ENCODE measurements at places on chromosomes 1 and 21.

GRCh38 chr1:215842905-215843304 lies 275.8 kb downstream of the KCTD3 start:
- peak; percentile 50 for DNase-seq

- no peak for DNase-seq
These were observed 64.3 kb downstream of the EVA1C start for GRCh38 chr21:32476661-32477423.

DNA sequence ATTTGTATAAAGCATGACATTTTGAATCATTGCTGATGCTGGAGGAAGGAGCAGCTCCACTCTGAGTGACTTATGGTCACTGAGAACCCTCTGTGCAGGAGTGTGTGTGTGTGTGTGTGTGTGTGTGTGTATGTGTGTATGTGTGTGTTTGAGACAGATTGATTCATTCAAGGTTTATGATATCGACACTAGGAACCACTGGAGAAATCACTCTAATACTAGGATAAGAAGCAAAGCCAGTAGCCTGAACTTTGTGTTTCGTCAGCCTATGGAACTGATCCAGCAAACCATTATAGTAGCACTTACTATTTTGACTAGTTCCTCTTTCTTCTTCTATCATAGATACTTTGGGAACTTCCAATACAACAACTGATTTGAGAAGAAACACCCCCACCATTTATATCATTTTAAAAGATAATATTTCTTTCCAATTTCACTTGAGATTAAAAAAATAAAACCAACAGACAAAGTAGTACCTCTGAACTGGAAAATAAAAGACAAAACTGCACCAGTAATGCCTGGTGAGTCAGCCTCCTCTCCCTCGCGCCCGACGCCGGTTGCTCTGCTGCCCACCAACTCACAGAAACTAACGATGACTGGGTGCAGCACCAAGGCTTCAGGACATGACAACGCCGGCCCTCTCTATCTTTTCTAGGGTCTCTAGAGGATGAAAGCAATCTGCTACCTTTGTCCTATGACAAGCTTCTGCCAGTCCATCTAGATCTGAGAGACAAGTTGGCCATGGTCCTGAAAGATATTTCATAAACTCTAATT lies 20.9 kb downstream of the SLAMF1 start:
- no peak for DNase-seq

DNA sequence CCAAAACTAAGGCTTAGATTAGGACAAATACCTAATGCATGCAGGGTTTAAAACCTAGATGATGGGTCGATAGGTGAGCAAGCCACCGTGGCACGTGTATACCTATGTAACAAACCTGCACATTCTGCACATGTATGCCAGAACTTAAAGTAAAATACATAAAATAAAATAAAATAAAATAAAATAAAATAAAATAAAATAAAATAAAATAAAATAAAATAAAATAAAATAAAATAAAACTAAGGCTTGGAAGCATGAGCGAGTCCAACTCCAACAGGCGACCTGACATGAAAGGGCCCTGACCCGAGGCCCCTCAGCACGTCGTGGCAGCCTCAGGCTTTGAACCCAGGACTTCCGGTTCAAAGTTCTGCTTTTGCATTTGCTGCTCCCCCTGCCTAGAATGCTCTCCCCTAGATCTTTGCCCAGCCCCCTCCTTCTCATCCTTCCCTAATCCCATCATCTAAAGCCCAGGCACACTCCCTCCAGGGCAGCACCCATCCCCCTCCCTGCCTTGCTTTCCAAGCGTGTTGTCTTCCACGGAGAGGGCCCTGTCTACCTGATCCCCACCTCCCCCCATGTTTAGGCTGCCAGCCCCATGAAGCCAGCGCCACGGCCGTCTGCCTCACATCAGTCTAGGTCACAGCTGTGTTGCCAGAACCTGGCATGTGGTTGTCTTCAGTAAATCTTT lies 64.3 kb downstream of the TAS1R2 start:
- DNase-seq = no peak

DNA sequence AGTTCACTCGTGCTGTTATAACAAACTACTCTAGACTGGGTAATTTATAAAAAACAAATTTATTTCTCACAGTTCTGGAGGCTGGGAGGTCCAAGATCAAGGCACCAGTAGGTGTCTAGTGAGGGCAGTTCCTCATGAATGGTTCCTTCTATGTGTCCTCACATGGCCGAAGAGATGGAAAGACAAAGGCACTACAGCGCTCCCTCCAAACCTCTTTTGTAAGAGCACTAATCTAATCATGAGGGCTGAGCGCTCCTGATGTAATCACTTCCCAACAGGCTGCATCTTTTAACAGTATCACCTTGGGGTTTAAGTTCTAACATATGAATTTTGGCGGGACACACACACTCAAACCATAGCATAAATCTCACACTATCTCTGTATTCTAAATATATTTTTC lies 54.0 kb upstream of the KANK4 start:
- DNase-seq = no peak

- no peak for DNase-seq
These were observed 116.9 kb upstream of the COA6 start for GRCh38 chr1:234256359-234256758.

DNA sequence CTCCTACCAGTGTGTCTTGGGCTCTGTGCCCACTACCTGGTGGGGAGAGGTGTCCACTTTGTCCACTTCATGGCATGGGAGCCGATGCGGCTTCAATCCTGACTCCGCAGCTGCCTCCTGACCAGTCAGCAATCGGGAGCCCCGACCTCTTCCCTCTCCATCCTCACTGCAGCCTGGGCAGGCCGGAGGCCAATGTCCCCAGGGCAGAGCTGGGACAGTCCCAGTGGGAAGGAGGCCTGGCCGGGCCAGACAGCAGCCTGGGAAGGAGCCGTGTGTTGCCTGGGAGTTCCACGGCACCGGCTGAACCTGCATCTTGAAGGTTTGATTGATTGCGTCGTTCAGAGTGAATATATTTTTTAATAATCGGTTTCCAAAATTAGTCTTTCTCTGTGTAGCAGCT lies 330.9 kb upstream of the VAMP3 start:
- DNase-seq = no peak

- no peak for DNase-seq
These were observed 5.2 kb upstream of the TNNI1 start for GRCh38 chr1:201426479-201427310.

DNA sequence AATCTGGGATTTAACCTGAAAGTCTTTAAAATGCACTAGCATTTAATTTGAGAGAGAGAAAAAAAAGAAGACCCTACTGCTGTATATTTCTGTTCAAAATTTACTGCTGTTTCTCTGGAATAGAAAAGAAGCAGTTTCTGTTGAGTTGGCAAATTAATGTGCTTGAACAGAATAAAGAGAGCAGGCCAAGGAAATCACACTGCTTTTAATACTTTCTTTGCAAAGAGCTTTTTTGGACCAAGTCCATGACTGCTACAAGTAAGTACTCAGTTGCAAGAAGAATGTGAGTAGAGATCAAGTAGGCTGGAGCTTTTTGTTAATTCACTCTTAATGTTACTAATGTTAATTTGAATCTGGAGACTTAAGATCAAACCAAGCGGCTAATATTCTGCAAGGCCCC lies 336.2 kb upstream of the SGIP1 start:
- peak; percentile 36 for DNase-seq

DNA sequence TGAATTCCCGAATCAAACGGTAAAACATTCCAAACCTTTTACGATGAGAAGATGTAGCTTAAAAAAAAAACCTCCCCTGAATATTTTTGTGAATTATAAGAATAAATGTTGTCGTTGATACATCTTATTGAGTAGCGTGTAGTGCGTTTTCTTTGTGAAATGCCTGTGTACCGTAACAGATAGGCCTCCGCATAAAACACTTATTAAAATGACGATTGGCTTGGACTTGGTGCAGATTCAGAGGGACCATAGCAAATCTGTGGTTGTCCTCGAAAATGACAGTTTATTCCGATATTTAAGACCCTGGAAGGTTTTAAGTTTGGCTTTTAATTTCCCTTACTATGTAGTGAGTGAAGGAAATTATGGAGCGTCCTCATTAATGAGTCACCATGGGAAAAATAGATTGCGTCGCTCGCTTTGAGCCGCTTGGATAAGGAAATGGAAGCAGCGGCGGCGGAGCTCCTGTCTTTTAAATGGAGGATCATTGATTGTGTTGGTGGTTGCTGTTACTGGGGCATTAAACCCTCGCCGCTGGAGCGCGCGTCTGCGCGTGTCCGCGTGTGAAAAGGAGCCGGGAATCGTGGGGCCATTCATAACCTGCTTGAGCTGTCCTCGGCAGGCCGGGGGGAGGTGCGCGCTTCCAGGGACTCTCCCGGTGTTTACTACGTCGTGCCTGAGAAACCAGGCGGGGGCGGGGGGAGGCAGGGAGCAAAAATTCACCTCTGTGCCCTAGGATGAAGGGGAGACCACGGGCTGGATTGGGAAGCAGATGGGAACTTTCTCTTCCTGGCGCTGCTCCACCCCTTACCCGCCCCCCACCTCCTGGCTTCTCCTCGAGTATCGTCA lies 1.6 kb downstream of the SPEN start:
- peak; percentile 77 for DNase-seq

- DNase-seq = peak; percentile 78
These were observed 66.7 kb upstream of the VAMP3 start for GRCh38 chr1:7704214-7705047.

GRCh38 chr21:25657140-25657539 lies 18.1 kb downstream of the JAM2 start:
- DNase-seq = no peak

DNA sequence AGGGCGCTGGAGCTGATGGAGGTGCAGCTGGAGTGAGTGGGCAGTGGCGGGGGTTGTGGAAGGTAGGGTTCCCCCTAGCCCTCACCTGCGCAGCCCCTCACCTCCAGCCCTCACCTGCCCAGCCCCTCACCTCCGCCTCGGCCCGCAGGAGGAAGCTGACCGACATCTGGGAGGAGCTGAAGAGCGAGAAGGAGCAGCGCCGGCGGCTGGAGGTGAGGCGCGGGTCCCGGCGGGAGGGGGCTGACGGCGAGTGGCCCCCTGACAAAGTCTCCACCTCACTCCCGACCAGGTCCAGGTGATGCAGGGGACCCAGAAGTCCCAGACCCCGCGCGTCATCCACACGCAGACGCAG lies 2.7 kb downstream of the EVA1B start:
- DNase-seq = no peak

DNA sequence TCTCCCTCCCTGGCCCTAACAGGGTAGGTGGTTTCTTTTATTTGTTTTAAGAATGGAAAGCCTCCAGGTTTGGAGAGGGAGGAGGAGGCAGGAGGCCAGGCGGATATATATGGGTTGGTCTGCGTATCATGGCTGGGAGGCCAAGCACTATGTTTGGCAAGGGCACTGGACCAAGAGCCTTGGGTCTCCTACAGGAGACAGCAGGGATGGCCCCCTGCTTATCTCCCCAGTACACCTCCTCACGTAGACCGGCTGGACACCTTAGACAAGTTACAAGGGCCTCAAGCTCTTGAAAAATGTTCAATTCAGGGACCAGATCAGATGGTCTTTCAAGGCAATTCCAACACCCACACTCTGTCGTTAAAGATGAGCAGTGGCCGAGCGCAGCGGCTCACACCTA lies 10.9 kb downstream of the SLC41A1 start:
- DNase-seq = no peak

- no peak for DNase-seq
These were observed 60.3 kb upstream of the PGD start for GRCh38 chr1:10338611-10339010.

- DNase-seq = no peak
These were observed 273.8 kb downstream of the MATN1 start for GRCh38 chr1:30449428-30450147.

DNA sequence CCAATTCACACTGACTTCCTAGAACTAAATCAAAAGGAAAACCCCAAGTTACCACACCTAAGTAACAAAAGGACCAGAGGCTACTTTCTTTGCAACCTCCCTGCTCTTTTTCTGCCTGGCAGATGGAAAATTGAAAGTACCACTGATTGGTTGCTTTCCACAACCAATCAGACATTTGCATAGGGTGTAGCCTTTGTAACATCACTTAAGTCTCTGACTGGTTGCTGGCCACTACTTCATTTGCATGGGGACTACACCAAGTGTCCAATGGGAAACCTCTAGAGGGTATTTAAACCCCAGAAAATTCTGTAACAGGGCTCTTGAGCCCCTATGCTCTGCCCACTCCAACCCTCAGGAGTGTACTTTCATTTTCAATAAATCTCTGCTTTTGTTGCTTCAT lies 365.0 kb downstream of the LTN1 start:
- no peak for DNase-seq

DNA sequence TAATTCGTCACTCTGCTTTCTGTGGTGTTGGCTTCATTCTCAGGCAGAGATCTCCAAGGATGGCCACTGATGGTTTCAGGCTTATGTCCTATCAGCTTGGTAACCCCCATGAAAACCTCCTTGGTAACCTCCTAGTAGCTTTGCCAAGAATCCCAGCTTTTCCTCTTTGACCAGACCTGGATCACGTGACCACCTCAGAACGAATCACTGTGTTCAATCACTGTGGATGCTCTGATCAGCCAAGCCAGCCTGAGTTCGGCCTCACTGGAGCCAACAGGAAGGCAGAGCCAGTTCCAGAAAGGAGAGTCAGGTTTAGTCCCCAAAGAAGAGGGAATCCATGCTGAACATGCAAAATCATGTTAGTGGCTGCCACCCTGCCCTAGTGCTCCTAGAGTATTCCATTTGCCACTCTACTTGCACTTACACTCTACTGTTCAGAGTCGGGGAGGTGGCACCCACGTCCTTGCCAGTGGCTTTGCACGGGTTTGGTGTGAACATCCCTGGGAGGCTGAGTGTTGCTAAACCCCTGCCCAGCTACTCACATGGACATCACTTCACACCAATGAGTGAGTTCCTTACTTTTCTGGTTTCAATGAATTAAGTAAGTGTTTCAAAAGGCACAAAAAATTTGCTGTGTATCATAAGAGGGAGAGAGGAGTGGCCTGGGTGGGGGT lies 33.5 kb upstream of the SSBP3 start:
- no peak for DNase-seq

DNA sequence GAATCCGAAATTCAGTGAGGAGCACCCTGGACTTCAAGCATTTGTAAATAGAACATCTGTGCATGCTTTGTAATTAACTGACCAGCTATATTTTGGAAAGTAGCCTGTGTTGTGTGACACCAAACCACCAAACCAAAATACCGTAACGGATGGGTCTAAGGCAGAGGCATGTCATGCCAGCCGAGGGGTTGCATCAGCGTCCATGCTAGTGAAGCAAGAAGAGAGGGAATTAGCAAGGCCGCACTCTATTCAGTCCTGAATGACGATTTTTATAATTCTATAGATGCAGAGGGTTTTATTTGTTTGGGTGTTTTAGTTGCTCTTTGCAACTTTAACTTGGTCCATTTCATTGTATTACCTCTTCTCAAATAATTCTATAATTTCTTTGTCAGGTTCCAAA lies 116.8 kb upstream of the SMYD2 start:
- DNase-seq = no peak

- no peak for DNase-seq
These were observed 35.7 kb upstream of the DUSP10 start for GRCh38 chr1:221777431-221778072.

DNA sequence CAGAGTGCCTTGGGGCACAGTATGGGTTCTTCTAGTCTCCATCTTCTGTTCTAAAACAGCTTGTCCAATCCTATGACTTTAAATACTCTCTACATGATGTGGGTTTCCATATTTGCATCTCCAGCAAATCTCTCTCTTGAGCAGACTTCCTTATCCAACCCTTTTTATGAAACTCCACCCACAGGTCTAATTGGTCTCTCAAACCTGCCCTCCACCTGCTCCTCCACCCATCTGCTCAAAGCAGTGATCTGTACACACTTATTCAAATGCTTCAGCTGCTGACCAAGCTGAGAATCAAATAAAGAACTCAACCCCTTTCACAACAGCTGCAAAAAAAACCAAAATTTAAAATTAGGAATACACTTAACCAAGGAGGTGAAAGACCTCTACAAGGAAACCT lies 11.5 kb downstream of the MCOLN2 start:
- no peak for DNase-seq

GRCh38 chr1:21762022-21762404 lies 20.9 kb downstream of the USP48 start:
- no peak for DNase-seq
